ENCODE measurements at places on chromosomes 4 and X.

- no peak for DNase-seq
Measured at GRCh38 chr4:176444741-176445140, 125.0 kb downstream of the SPCS3 start.

- DNase-seq, result no peak
Measured at GRCh38 chr4:81635739-81636138, 164.0 kb upstream of the RASGEF1B start.

DNA sequence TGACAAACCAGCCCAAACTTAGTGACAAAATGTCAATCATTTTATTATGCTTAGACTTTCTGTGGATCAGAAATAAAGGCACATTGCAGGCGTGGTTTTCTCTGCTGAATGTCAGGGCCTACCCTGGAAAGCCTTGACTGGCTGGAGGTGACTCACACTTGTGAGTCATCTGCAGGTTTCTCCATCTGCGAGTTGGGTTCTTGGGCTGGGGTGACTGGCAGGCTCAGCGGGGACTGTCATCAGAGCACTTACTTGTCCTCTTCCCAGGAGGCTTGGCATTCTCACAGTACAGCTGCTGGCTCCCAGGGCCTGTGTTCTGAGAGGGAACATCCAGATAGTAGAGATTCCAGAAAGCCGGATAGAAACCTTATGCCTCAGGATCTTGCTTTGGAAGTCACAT is 153.8 kb upstream of the AGA start:
- DNase-seq, result peak; percentile 52

GRCh38 chr4:145852256-145852839 is 86.3 kb downstream of the ZNF827 start:
- DNase-seq, result no peak

GRCh38 chrX:71227370-71228062 is 4.5 kb downstream of the GJB1 start:
- no peak for DNase-seq

GRCh38 chr4:140497747-140498636 is at the start of gene MGAT4D:
Gene MGAT4D, minus strand, starts transcription at chr4:140498293. Its CDS starts 71 bp downstream, at chr4:140498222.
- no peak for DNase-seq

DNA sequence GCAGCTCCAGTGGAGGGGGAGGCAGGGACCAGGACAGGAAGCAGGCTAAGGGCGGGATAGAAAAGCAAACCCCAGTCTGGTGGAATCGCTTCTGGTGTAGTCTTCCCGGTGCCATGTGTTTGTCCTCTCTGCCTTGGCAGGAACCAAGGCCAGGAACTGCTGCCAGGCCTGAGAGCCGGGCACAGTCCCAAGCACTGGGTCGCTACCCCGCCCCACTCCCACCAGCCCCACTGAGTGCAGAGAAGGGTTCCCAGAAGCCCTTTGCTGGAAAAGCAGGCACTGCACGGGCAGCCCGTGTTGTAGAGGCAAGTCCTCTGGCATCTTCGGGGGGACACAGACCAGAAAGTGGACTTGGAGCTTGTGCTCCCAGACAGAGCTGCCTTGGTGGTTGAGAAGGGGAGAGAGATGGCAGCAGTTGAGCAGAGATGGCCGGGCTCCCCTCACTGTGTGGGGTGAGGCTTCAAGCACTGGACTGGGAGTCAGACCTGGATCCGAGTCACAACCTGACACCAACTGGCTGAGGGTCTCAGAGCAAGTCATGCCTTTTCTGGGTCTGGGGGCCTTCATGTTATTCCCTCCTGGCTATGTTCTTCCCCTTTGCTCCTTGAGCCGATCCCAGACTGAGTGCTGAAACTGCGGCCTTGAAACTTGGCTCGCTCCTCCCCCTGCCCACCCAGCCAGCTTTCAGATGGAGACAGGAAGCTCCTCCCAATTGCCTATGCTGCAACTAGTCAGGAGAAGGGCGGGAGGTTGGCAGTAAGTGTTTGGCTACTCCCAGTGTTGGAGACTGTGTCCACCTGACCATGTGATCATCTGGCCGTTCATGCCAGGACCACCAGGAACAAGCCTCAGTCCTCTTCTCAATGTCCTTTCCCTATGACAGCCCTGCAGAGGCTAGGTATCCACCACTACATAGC is 59.7 kb upstream of the MTM1 start:
- no peak for DNase-seq

DNA sequence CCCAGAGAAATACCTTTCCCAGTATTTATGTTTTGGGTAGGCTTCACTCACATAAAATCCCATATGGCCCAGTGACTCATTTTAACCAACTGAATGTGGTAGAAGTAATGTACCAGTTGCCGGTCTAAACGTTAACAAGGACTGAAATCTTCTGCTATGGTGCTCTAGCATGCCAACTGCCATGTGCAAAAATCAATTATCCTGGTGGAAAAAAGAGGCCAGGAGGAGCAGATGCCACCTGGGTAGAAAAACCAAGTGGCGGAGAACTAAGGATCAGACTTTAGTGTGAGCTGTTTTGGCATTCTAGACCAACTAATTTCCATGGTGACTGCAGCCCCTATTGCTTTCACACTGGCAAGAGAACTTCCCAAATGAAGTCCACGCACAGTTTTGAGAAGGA is 1660.7 kb upstream of the ADGRL3 start:
- DNase-seq, result no peak

- no peak for DNase-seq
Measured at GRCh38 chr4:40782876-40783275, 33.1 kb downstream of the NSUN7 start.

- DNase-seq, result no peak
Measured at GRCh38 chr4:17082186-17082585, 183.7 kb upstream of the LDB2 start.

DNA sequence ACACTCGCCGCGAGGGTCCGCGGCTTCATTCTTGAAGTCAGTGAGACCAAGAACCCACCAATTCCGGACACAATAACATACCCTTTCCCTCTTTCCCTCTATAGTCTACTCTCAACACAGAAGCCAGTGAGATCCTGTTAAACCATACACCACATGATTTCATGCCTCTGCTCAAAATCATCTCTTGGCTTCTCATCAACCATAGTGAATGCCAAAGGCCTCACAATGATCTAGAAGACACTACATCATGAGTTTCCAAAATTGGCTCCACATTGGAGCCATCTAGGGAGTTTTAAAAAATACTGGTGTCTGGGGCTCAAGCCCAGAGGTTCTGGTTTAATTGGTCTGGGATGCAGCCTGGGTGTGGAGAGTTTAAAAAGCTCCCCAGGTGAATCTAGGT is 124.5 kb downstream of the EFNB1 start:
- DNase-seq, result no peak

DNA sequence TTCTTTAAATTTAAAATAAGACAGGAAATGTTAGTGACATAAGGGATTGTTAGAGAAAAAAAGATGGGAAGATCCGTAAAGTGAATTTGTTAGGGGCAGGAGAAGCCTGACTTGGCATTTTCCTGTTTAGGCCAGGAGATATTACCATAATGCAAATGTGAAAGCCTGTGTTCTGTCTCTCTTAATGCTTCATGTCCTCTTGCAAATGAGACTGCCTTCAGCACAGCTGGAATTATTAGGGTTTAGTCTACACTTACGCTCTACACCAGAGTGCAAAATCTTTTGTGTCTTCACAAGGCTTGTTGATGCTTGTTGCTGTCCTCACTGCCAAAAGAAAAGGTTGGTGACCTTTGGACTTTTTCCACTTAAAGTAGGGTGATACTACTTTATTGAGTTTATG is 56.8 kb downstream of the JADE1 start:
- no peak for DNase-seq

- no peak for DNase-seq
Measured at GRCh38 chr4:114025176-114025777, 45.8 kb upstream of the ARSJ start.

DNA sequence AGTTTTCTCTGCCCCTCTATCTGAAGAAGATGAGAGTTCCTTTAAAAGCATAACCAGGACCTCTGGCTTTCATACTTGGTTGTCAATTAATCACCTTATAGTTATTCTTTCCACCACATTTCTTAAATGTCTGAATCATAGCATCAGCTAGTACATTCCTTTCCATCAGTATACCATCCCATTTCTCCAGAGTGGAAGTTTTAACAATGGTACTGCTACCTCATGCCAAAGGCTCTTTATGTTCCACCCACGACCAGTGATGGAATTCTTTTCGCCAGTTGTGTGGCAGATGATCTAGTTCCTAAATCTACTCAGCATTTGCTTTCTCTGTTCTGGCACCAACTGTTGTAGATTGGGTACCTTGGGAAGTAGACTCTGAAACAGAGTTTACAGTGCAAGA is 379.8 kb downstream of the ZNF674 start:
- no peak for DNase-seq

- no peak for DNase-seq
Measured at GRCh38 chr4:25827373-25827772, 35.4 kb downstream of the SEL1L3 start.

DNA sequence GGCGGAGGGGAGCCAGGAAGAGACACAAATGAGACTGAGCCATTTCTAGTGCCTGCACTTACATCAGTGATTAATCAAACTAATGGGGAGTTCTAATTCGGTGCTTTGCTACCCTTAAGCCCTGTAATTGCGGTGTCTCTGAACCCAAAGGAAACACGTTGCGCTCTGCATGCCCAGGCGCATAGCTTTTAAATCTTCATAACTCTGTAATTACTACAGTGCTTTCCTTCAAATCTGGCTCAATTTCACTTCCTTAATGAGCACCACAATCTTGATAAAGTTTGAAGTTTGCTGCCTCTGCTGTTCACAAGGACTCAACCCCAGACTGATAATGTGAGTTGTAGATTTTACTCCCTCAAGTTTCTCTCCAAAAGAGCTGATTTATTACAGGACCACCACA is 5.7 kb upstream of the NHS start:
- DNase-seq, result no peak

DNA sequence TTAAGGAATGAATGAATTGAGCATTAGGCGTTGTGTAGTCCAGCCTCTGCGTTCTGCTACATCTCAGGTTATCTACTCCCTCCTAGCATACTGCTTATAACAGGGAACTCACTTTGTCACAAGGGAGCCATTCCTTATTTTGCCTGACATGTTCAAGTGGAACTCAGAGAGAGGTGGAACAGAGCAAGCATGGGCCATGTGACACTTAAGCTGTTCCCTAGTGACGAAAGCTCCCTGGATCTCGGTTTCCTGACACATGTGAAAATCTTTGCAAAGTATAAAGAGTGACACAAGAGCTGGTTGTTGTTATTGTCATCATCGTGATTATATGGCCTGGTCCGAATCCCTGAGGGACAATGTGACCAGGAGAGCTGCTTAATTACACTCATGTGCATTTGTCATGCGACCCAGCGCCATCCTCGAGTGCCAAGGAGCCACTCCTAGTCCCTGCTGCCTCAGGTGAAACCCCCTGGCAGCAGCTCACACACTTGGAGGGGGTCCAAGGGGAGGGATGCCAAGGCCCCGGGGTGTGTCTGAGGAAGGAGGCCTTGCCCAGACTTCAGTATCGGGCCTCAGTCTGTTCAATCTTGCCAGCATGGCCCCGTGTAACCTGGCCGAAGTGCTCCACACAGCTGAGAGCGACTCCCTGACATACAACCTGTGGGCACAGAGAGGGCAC is 98.5 kb upstream of the MAP3K15 start:
- DNase-seq, result no peak

- DNase-seq, result no peak
Measured at GRCh38 chr4:46979726-46980125, 13.7 kb downstream of the GABRA4 start.

GRCh38 chrX:5730556-5730955 is 498.1 kb downstream of the NLGN4X start:
- DNase-seq, result no peak

GRCh38 chrX:10062980-10063379 is 93.8 kb upstream of the CLCN4 start:
- DNase-seq, result no peak

DNA sequence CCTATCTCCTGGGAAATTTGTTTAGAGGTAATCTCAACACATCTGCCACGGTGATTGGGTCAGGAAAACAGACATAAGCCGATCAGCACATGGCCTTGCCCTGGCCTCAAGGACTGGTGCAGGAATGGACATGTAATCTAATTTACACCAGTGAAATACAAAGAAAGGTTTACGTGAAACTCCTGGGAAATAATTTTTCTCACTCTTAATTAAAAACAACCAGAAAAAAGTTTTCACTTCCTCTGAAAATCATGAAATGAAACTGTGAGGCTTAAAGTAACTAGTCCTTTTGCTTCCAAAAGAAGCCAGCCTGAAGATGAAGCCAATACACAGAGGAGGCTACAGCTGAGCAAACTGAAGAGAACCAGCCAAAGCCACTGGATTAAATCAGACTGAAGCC is 154.1 kb upstream of the FAM241A start:
- no peak for DNase-seq

- no peak for DNase-seq
Measured at GRCh38 chr4:25358515-25359275, 18.4 kb upstream of the ANAPC4 start.

DNA sequence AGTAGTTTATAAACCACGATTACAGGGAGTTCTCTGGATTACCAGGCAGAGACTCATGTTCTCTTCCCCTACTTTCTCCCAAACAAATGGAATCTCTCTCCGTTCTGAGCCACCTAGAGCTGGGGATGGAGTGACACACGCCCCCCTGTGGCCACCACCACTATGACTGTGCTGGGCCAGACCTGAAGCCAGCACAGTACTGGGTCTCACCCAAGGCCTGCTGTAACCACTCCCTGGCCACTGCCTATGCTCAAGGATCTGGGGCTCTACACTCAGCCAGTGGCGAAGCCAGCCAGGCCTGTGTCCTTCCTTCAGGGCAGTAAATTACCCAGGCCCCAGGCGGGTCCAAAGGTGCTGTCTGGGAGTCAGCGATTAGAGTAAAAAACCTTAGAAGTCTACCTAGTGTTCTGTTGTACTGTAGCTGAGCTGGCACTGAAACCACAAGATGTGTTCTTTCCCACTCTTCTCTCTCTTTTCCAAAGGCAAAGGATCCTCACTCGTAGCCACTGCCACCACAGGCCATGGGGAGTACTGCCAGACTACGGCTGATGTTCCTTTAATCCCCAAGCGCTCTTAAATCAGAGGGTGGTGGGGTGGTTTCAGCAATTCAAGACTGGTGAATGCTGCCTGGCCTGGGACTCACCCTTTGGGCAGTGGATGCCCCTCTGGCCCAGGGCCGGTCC is 412.2 kb upstream of the ARX start:
- no peak for DNase-seq

DNA sequence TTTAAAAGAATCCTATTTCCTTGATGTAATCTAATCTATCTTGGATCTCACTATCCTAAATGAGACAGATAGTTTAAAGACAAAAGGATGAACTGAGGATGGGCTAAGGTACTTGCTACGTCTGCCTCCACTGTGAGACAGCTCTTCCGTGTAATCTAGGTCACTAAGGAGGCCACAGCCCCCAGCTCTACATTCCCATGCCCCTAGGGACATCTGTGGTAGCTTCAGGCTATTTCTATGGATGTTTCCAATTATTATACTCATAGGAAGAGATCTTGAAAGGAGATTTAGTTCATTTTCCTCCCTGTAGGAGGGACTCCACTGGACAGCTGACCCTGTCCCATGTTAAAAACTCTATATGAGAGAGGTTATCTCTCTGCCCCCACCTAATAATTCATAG is 140.8 kb upstream of the TRPC5 start:
- no peak for DNase-seq

All from stimulated activated CD8-positive, alpha-beta memory T cell treated with anti-CD3 and anti-CD28 coated beads, Interleukin-4, amount 100 ng/mL, for 48 hours (primary cell).